CD4-positive, alpha-beta T cell treated with Interleukin-6 at 100 ng/mL for 8 hours (primary cell): ENCODE measurements at places on chromosomes 3 and 15.

DNA sequence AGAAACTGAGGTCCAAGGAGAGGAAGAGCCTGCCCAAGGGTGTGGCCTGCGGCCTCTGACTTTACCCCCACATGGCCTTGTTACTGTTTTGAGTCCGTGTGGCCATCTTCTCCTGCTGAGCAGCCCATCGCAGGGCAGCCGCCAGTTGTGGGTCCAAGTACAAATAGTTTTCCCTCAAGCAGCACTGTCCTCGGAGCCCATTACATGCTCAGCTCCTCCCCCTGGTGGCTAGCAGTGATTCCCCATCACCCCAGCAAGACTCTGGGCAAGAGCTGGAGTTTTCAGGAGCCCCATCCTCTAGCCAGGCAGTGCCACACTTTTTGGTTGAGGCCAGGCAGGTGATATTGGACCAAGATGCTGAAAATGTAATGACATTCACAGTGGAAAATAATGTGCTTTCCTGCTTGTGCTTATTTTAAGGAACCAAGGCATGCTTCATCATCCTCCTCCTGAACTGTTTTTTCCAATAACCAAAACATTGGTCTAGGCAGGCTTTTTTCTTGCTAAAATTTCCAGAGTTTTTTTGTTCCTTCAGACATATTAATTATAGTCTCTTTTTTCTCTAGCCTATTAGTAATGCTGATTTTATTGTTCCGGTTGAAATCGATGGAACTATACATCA is 23.2 kb upstream of the VILL start:
- DNase-seq: peak; percentile 51

- no peak for DNase-seq
Measured at GRCh38 chr3:196634224-196634623, 5.3 kb upstream of the NRROS start.

DNA sequence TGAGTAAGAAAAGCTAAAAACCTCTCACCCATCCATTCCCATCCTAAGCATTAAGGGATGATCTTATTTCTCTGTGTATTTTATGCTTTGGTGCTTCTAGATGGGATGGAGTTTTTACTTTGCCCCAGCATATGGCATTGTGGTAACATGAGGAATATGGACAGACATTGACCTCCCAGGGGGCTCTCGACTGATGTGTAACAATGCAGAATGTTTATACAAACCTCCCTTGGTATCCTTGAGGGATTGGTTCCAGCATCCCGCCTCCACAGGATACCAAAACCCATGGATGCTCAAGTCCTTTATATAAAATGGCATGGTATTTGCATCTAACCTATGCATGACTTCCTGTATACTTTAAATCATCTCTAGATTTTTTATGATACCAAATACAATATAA is 21.6 kb downstream of the PDIA5 start:
- DNase-seq: no peak

DNA sequence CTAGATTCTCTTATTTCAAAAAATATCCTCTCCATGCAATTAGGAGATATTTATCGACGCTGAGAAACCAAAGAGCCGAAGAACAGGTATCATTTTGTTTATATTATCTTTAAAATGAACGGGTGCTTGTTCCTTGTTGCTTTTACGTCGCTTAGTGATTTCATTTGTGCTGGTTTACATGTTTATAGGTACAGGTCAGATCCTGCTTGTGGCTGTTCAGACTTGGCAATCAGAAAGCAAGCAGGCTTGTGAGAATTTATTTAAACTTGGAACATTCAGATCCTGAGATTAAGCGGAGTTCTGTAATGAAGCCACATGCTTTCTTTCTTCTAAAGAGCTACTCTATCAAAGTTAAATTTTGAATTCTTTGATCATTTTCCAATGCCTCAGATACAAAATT is 43.0 kb upstream of the ATP2C1 start:
- no peak for DNase-seq

- no peak for DNase-seq
Measured at GRCh38 chr15:87245592-87245991, 1010.9 kb downstream of the NTRK3 start.

DNA sequence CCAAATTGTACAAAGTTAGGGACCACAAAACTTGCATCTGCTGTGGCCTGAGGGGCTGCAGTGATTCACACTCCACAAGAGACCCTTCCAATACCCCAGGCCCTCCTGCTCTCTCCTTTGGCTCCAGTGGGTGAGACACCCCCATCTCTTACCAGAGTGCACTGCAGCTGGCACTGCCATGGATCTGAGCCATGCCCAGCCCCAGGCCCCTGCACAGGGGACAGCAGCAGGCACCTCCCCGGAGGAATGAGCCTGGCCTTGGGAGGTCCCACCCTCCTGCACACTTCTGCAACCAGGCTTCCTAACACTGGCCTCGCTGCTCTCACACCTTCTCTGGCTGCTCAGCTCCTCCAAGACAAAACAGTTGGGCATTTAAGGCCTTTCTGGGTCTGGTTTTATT is 16.3 kb upstream of the TSPAN3 start:
- DNase-seq: no peak

GRCh38 chr15:35937380-35937779 is 391.4 kb upstream of the DPH6 start:
- no peak for DNase-seq

DNA sequence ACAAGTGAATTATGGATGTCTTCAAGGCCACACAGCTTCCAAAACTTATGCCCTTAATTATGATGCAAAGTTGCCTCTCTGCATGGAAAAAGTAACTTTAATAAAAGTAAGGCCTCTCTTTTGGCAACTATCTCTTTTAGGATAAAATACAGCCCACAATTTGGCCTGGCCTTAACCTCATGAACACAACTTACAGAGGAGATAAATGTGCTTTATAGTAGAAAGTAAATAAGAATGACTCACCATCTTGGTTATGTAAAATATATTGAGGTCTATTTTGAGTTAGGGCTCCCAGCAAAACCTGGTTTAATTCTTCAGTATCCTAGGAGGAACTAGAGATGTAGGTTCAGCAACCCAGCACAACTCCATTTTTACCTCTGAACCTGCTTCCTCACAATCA is 164.0 kb downstream of the ROBO2 start:
- no peak for DNase-seq
